Heart left ventricle (tissue), 16 donors: ENCODE measurements at places on chromosomes 2 and 18.

DNA sequence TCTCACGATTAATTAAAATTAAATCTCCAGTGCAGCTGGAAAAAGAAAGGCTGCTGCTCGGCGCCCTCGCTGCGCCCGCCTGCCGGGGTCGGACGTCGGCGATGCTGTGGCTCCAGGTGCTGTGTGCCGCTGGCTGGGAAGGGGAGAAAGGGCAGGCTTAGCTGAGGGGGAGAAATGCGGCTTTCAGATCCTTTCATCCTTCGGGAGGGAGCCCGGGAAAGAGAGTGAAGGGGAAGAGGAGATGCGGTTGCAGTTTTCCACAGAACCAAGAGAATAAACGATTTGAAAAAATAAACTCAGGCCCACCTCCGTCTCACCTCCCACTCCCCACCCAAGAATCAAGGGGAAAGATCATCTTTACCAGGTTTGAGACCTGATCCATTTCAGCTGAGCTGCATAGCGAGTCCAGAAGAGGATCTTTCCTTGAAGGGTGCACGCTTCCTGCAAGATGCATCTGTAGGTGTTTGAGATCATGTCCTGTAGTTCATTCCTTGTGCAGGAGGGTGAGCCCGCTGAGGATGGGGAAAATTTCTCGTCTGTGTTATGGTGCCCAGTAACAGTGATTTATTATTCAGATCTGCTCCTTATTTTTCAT, 495 bp downstream of the TMEM169 start:
- no peaks in the 10 kb centered on the region for H3K36me3 ChIP-seq
- no peak for DNase-seq
- no peaks in the 10 kb centered on the region for H3K4me1 ChIP-seq
- H3K27ac ChIP-seq, result peak overlapping the region; percentile 49

- no peaks in the 10 kb centered on the region for H3K27me3 ChIP-seq
- no peaks in the 10 kb centered on the region for H3K36me3 ChIP-seq
- no peak overlapping the region for H3K4me3 ChIP-seq
- H3K4me1 ChIP-seq, result no peaks in the 10 kb centered on the region
- H3K27ac ChIP-seq, result peak overlapping the region; percentile 61
These were observed 22.6 kb downstream of the FER1L5 start for GRCh38 chr2:96665083-96665569.

DNA sequence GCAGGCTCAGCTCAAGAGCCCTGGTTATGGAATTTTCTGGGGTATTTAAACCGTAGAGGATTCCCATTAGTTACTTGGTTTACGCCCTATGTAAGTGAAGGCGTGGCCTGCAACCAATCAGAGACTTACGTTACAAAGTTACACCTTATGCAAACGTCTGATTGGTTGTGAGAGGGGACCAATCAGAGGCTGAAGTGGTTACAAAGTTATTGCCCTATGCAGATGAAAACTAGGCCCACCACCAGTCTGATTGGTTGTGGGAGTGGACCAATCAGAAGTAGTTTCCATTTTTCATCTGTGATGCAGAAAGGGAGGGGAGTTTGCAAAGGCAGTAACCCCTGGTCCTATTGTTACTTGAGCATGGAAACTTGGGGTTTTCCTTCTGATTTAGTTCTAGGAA, 49.1 kb downstream of the DLGAP1 start:
- H3K4me3 ChIP-seq, result no peak overlapping the region
- no peaks in the 10 kb centered on the region for H3K4me1 ChIP-seq
- DNase-seq, result no peak
- no peak overlapping the region for H3K27ac ChIP-seq
- no peaks in the 10 kb centered on the region for H3K36me3 ChIP-seq

DNA sequence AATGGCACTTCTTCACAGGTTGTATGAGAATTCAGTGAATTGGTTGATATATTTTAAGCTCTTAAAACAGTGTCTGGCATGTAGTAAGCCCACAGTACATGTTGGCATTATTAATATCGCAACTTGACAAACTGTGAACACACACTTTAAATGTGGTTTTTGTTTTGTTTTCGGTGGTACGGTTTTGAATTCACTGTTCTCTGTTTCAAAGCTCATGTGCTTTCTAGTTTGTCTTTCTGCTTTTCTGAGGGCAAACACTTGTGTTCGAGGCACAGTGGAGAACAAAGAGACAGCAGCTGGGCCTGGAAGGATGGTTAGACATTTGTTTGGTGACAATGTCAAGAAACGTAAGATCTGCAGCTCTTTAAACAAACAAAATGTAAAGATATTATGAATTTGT, 276.5 kb upstream of the MC4R start:
- no peaks in the 10 kb centered on the region for H3K27me3 ChIP-seq
- no peak overlapping the region for H3K4me3 ChIP-seq
- DNase-seq, result no peak
- no peaks in the 10 kb centered on the region for H3K4me1 ChIP-seq
- H3K36me3 ChIP-seq, result no peaks in the 10 kb centered on the region

DNA sequence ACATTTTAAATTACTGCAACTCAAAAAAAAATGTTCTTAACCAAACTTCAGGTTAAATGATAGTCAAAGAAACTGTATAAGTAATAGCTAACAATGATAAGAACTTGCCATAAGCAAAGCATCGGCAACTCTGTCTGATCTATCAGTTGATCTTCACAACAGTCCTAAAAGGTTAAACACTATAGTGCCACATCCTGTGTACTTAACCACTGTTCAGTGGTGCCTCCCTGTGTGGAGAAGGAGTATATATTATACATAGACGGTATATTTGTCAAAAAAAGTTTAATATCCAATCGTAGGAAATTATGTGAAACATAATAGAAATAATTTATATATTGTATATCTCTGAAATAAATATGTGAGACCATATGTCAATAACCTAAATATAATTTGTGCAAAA, 13.0 kb downstream of the DTNA start:
- DNase-seq, result no peak
- H3K4me3 ChIP-seq, result no peak overlapping the region
- H3K27ac ChIP-seq, result no peak overlapping the region

- H3K4me1 ChIP-seq, result no peaks in the 10 kb centered on the region
- peaks cover 4% of the 10 kb centered on the region for H3K27me3 ChIP-seq
- no peaks in the 10 kb centered on the region for H3K36me3 ChIP-seq
- no peak for DNase-seq
- no peak overlapping the region for H3K27ac ChIP-seq
These were observed 486.7 kb downstream of the EIPR1 start for GRCh38 chr2:2890901-2891300.

GRCh38 chr2:167192833-167193232, 304.6 kb downstream of the XIRP2 start:
- H3K4me1 ChIP-seq, result peaks cover 29% of the 10 kb centered on the region
- H3K27ac ChIP-seq, result peak overlapping the region; percentile 68
- H3K36me3 ChIP-seq, result no peaks in the 10 kb centered on the region
- H3K4me3 ChIP-seq, result peak overlapping the region; percentile 60
- H3K27me3 ChIP-seq, result no peaks in the 10 kb centered on the region

- H3K27ac ChIP-seq, result no peak overlapping the region
- DNase-seq, result no peak
- H3K4me1 ChIP-seq, result no peaks in the 10 kb centered on the region
- H3K4me3 ChIP-seq, result no peak overlapping the region
These were observed 20.9 kb upstream of the KIDINS220 start for GRCh38 chr2:8858264-8858663.

- no peaks in the 10 kb centered on the region for H3K4me1 ChIP-seq
- H3K27ac ChIP-seq, result no peak overlapping the region
These were observed 1568.6 kb upstream of the NXPH2 start for GRCh38 chr2:140348826-140349225.

DNA sequence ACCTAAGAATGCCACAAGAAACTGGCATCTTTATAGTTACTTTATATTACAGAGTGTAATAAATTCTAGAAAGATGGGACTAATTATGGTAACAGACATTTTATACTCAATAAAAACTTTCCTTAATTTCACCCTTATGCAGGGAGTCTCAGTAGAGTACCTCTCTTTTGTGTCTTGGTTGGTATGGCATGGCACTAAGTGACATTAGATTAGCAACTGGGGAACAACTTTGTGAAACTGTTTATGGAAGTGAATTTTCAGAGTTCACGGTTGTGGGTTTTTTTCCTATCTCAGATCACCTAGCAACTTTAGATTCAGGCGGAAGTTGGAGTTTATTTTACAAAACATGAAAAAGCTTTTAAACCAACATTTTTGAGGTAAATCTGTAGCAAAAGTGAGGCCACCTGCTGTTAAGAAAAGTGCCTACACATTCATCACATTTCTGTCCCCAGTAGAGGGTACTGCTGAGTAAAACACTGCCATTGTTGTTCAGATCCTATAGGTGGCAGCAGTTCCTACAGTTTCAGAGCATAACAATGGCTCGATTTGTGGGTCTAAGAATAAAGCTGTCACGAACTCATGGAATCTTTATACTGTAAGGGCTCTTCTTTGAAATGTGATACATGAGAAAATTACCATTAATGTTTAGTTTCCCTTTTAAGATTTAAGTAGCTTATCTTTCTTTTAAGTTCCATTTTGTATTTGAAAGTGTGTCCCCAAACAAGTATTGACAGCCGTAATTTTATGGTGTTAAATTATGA, 117.6 kb downstream of the CAMKMT start:
- no peak overlapping the region for H3K27ac ChIP-seq
- DNase-seq, result peak; percentile 19
- no peaks in the 10 kb centered on the region for H3K4me1 ChIP-seq
- H3K27me3 ChIP-seq, result no peaks in the 10 kb centered on the region
- H3K36me3 ChIP-seq, result no peaks in the 10 kb centered on the region

GRCh38 chr2:144503242-144503641, 16.7 kb downstream of the ZEB2 start:
- peak overlapping the region; percentile 91 for H3K27ac ChIP-seq
- H3K4me1 ChIP-seq, result peaks cover 77% of the 10 kb centered on the region
- no peaks in the 10 kb centered on the region for H3K27me3 ChIP-seq
- H3K36me3 ChIP-seq, result no peaks in the 10 kb centered on the region
- DNase-seq, result no peak
- H3K4me3 ChIP-seq, result no peak overlapping the region

DNA sequence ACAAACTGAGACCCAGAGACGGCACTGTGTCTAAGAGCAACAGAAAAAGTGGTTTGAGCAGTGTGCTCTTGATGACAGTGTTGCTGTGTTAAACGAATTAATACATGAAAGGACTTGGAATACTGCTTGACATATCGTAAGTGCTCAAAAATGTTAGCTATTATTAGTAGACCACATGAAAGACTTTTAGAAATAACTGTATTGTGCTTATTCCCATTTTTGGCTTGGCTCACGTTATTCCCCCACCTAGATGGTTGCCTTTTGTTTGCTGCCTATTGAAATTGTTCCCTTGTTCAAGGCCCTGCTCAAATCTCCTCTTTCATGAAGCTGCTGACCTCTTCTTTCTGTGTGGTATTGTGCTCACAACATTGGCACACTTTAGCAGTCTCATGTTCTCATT, 27.8 kb upstream of the C2orf74 start:
- no peak overlapping the region for H3K4me3 ChIP-seq
- no peak overlapping the region for H3K27ac ChIP-seq
- no peaks in the 10 kb centered on the region for H3K36me3 ChIP-seq
- H3K4me1 ChIP-seq, result no peaks in the 10 kb centered on the region

GRCh38 chr2:177188482-177189469, 23.8 kb upstream of the HNRNPA3 start:
- H3K4me3 ChIP-seq, result no peak overlapping the region
- no peak for DNase-seq
- H3K27ac ChIP-seq, result no peak overlapping the region
- H3K27me3 ChIP-seq, result no peaks in the 10 kb centered on the region

DNA sequence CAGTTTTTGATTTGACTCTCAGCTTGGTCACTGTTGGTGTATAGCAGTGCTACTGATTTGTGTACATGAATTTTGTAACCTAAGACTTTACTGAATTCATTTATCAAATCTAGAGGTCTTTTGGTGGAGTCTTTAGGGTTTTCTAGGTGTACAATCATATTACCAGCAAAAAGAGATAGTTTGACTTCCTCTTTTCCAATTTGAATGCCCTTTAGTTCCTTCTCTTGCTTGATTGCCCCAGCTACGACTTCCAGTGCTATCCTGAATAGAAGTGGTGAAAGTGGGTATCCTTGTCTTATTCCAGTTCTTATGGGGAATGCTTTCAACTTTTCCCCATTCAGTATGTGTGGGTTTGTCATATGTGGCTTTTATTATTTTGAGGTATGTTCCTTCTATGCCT, 312.9 kb upstream of the REV1 start:
- no peak overlapping the region for H3K4me3 ChIP-seq
- no peak overlapping the region for H3K27ac ChIP-seq

DNA sequence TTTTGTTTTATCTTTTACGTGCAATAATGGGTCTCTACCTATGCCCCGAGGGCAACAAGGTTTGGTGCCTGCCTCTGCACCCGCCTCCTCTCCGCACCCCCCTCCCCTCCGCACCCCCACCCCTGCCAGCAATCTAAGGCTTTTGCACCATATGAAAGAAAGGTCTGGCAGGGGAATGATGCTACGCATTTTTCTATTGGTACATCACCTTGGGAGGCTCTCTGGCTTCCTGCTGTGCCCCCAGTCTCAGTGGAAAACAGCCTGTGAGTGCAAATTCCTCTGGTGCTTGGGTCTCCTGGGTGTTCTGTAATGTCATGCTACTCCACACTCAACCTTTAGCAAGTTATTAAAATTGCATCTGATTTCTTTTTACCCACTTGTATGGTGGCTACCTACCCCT, 161.3 kb upstream of the SMAD7 start:
- H3K4me3 ChIP-seq, result no peak overlapping the region
- H3K27ac ChIP-seq, result no peak overlapping the region
- H3K4me1 ChIP-seq, result no peaks in the 10 kb centered on the region
- no peak for DNase-seq

DNA sequence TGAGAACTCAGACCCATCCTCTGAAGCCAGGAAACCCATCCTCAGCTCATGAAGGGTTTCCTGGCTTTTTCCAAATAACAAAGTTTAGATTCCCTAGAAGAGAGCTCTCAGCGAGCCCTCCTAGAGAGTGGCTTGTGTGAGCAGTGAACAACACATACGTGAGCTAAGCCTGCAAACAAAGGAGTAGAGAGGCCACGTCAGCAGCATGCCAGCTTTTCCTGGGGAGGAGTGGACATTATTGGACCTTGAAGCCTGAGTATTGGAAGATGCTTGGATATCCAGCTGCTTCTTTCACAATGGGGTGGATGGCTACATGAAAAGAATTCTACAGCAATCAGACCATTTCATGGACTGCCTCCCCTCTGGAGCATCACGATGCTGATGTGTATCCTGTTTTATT, 21.1 kb downstream of the KIF5C start:
- H3K36me3 ChIP-seq, result no peaks in the 10 kb centered on the region
- H3K27me3 ChIP-seq, result no peaks in the 10 kb centered on the region
- no peak overlapping the region for H3K4me3 ChIP-seq
- H3K27ac ChIP-seq, result no peak overlapping the region
- no peak for DNase-seq

DNA sequence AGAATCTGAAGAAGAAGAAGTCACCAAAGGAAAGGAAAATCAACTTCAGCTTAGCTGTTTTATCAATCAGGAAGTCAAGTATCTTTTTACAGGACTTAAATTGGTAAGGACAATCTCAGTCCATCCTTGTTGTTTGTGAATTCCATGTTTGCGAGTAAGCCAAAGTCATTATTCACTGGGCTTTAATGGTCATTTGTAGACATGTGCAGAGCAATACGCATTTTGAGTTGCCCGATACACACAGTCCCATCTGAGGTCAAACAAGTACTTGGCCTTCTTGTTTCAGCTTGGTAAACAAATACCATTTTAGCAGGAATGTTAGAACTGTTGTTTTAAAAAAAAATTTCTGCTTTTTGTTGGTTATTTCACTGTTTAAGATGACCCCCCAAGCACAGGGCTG, 40.9 kb downstream of the USP14 start:
- H3K4me1 ChIP-seq, result no peaks in the 10 kb centered on the region
- H3K27ac ChIP-seq, result no peak overlapping the region
- H3K36me3 ChIP-seq, result peaks cover 77% of the 10 kb centered on the region
- H3K27me3 ChIP-seq, result no peaks in the 10 kb centered on the region
- no peak for DNase-seq

GRCh38 chr2:17752246-17752645, 1.4 kb downstream of the SMC6 start:
- H3K4me3 ChIP-seq, result peak overlapping the region; percentile 96
- H3K4me1 ChIP-seq, result peaks cover 49% of the 10 kb centered on the region
- no peaks in the 10 kb centered on the region for H3K36me3 ChIP-seq
- H3K27ac ChIP-seq, result no peak overlapping the region
- no peak for DNase-seq
- no peaks in the 10 kb centered on the region for H3K27me3 ChIP-seq
